IMR-90 (cell line): ENCODE measurements at places on chromosomes 6 and 20.

DNA sequence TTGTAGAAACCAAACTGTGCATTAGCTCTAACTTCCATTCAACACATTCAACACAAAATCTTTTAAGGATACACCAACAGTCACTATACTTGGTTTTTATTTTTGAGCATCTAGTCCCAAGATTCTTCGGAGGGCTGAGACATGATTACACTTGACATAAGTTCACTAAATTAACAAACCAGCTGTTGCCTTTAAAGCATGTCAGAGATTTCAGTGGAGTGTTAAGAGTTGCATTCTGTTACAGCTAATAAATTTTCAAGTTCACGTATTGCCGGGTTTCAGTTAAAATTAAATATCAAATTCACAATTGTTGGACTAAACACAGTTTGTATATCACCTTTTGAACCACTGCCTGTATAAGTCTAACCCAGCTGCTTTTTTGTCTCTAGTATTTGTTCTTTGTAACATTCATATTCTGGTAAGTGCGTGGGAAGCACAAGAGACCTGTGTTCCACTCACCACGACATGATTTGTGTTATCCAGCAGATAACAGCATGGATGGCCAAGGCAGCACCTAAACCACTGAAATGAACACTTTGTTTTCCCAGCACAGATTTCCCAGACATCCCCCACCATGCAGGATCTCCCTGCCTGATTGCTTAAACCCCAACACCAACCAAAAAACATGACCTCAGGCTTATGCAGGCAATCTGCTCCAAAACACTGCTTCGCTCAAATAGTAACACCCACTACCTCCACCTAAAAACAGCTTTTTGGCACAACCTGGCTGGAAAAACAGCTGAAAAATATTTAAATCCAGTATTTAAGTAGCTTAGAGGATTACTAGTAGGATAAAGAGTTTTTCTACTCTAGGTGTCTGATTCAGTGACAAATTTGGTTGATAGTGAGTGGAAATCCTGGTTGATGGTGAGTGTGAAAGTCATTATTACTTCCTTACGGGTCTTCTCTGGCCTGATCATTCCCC lies 286.5 kb upstream of the NT5E start:
- DNase-seq = no peak

GRCh38 chr20:8755340-8756118 lies 313.4 kb upstream of the PLCB4 start:
- no peak for DNase-seq

GRCh38 chr20:46363874-46364669 lies 42.3 kb downstream of the ELMO2 start:
- DNase-seq = peak; percentile 91

DNA sequence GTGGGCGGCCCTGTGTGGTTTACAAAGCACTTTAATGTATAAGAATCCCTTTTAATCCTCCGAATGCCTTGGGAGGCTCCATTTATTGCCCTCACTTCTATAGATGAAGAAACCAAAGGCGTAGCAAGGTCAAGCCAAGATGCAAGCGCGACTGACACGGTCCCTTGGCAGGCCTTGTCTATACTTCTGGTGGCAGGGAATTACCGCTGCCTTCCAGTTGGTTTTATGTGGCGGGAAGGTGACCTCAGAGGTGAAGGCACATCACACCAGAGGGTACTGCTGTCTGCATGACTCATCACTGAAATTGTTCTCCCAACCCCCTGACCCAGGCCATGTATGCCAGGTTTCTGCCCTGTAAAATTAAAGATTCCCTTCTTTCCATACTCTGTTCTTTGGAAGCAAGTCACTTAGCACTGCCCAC lies 36.1 kb upstream of the NAA20 start:
- DNase-seq = peak; percentile 59
